ENCODE measurements at places on chromosomes 2 and 18.

DNA sequence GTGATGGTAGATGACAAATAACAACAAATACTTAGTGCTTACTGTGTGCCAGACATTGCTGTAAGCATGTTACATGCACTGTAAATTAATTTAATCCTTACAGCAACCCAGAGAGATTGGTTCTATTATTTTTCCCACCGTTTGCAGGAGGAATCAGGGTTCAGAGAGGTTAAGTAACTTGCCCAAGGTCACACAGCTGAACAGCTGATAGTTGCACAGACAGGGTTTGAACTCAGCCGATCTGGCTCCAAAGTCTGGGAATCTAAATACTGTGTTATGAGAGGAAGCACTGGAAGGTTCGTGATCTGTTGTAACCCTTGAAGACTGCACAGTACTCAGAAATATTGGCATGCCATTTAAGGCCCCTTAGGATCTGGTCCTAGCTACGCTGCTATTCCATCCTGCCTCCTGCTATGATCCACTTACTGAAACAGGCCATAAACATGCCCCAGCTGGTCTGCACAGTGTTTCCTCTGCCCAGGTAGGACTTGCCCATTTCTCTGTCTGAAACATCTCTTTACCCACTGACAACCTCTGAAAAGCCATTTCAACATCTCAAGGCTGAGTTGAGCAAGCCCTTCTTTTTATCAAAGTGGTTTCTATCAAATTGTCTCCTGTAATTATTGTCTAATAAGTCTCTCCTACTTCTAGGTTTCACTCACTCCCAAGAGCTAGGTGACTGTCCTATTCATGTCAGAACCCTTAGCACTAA is 40.4 kb upstream of the MRPL33 start:
- DNase-seq: no peak

DNA sequence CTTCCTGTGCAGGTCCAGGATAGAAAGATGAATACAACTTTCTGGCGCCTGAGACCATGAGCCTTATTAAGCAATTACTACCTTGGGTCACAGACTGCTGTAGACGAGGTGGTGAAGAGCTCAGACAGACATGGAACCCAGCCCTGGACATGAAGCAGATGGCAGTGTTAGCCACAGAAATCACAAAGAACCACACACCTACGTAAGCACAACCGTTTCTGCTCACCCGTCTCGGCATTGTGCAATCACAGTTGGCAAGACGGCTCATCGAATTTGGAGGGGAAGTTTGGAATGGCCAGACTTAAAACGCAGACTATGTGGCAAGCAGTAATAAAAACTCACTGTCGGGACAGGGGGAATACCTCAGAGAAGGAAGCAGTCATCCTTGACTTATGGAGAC is 24.3 kb upstream of the ASPRV1 start:
- DNase-seq: no peak

DNA sequence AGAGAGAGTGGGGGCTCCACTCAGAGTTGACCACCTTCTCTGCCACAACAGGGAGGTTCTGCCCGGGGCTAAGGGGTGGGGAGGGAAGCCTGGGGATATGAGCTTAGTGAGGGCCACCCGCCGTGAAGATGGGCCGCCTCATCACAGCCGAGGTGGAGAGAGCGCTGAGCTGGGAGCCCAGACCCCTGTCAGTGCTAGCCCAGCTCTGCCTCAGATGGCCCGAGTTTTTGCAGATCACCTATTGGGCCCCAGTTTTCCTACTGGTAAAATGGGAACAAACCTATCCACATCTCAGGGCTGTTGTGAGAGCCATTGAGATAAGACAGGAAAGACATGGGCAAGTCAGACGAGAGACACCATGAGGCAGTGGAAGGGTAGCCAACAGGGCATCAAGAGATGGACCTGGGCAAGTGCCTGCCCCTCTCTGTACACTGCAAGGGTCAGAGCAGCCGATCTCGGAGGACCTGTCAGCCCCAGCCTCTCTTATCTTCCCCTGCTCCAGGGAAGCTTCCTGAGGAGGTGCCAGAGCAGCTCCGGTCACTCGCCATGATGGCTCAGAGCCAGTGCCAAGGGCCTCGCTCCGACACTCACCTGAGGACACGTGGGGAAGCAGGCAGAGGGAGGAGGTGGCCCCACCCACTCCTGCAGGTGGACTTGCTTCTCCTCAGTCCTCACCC is 88.9 kb downstream of the MCFD2 start:
- no peak for DNase-seq

- DNase-seq: no peak
Measured at GRCh38 chr2:217332866-217333265, 473.0 kb upstream of the TNP1 start.

DNA sequence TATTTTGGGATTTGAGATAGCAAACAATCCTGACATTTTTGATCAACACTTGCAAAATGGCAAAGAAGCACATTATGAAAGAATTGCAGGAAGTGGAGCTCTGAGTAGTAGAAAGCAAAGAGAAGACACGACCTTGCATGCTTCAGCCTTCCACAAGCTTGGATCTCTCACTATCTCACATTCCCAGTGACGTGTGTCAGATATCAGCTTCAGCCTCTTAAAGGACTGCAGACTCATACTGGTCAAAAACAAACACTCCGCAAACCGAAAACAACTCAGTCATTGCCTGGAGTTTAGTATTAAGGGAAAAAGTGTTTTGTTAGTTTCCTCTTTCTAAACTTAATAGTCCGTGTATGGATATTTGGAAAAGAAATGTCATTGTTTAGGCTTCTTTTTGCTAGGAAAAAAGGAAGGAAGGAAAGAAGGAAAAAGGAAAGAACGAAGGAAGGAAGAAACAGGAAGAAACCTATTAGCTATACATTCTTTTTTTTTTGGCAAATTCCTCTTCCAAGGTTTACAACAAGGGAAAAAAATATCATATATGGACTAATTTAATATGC is 32.6 kb upstream of the SLC40A1 start:
- no peak for DNase-seq

- DNase-seq: no peak
Measured at GRCh38 chr18:58224425-58224750, 180.4 kb downstream of the NEDD4L start.

DNA sequence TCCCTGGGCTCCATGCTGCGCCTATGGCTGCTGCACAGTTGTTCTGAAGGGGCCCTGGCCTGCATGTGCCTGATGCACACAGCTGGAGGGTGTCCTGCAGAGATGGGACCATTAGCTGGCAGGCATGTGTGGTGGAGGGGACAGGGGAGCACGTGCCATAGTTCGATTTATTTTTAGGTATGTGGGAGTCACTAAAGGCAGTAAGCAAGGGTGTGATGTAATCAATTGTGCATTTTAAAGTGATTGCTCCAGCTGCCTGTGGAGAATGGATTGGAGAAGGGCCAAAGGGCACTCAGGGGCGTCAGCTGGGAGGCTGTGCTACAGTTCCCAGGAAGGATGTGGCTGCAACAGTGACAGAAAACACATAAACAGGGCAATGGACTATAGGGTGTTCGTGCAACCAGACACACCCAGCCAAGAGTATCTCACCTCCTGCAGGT is 205.1 kb downstream of the ARL4C start:
- no peak for DNase-seq

- DNase-seq: no peak
Measured at GRCh38 chr2:24825883-24826772, 32.9 kb downstream of the CENPO start.

DNA sequence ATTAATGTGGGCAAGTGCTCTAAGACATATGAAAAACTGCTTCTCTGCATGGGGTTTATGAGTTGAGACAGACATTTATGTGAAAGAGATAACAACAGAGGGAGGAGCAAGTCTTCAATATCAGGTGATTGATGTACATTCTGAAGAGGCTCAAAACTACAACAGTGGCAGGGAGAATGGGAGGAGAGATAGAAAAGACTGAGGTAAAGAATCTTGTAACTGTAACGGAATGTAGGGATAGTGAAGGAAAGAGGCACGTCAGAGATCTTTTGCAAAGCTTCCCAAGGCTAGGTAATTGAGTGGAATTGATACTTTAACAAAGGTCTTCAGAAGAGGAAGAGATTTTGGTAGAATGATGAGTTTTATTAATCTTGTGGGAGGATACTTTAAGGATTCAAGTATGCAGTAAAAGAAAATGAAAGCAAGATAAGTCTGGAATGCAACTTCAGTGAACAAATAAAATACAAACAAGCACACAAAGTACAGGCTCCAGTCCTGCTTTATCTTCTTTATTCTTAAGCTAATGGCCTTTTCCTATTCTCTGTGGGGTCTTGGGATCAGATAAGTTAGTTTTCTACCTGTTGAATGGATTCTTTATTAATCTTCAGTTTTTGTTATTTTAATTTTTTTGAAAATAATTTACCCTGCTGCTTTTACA is 15.0 kb downstream of the SMAD4 start:
- no peak for DNase-seq

DNA sequence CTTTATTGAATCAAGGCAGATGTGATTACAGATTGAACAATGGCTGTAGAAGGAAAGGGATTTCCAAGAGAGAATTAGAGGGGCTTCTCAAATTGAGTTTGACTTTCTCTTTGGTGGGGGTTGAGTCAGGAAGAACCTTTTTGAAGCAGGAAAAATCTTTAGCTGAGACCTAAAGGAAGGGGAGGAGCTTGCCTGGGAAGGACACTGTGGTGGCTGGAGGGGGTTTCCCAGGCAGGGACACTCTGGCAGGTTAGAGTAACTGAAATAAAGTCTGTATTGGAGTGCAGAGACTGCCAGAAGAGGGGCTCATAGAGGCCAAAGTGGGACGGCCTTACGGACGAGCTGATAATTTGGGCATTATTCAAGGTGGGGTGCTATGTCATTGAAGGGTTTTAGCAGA is 69.3 kb downstream of the NEDD4L start:
- DNase-seq: no peak

DNA sequence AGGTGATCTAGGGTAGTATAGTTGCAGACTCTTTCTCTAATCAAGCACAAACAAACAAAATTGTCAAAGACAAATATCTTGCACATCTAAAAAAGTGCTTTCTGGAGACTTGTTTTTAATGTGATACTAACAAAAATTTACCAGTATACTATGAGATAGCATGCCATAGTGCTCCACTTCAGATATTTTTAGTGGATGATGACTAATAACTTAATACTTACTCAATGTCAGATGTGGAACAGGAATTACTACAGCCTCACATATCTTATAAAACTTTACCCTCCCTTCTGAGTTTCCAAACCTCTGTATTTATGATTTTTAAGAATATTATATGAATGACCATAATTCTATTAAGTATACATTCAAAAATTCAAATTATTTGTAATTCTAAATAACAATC is 1162.0 kb upstream of the SLC39A10 start:
- DNase-seq: no peak

- no peak for DNase-seq
Measured at GRCh38 chr18:28961669-28962228, 784.8 kb upstream of the CDH2 start.

DNA sequence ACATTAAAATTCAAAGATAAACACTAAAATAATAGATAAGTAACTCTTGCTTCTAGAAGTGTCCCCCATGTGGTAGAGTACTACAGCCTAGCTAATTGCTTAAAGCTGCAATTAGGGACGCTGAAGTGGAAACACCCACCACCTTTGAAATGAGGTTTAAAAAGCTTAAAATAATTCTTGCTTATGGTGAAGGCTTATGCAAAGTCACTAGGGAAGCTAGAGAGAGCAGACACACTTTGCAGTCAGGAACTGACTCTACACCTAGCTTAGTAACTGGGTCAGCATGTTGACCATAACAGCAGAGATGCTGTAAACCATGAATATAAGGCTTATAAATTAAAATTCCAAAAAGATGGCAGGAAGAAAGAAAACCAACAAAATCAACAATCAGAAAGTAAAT is 65.4 kb upstream of the DSG1 start:
- no peak for DNase-seq

DNA sequence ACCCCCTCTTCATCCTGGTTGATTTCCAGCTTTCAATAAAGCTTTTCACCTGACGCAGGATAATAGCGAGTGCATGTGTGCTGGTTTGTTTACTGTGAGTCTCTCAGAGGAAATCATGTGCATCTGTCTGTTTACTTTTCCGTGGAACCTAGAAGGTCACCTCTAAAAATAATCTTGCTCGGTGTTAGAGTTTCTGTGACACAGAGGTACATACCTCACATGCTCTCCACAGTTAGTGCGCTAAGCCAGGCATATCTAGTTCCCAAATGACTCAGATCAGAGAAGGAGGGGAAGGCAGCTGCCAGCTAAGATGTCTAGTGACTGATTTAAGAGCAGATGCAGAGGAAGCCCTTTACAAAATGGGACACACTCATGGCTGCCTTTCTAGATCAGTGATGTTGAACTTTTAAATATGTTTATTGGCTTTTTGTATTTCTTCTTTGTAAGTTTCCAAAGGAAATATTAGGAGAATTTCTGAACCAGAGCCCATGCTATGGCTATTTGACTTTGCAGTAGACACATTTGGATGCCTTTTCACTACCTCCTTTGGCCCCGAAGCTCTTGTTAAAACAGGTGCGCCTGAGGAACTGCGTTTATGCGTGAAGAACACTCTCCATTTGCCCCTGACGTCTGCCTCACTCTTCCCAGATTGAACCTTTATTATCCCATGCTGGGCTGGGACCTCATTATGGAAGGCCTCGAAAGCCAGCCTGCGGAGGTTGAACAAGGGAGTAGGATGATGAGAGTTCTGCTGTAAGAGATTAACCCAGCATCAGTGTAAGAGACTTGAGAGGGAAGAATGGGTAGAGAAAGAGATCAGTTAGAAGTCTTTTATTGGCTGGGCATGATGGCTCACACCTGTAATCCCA is 145.6 kb downstream of the FAM161A start:
- peak; percentile 65 for DNase-seq

DNA sequence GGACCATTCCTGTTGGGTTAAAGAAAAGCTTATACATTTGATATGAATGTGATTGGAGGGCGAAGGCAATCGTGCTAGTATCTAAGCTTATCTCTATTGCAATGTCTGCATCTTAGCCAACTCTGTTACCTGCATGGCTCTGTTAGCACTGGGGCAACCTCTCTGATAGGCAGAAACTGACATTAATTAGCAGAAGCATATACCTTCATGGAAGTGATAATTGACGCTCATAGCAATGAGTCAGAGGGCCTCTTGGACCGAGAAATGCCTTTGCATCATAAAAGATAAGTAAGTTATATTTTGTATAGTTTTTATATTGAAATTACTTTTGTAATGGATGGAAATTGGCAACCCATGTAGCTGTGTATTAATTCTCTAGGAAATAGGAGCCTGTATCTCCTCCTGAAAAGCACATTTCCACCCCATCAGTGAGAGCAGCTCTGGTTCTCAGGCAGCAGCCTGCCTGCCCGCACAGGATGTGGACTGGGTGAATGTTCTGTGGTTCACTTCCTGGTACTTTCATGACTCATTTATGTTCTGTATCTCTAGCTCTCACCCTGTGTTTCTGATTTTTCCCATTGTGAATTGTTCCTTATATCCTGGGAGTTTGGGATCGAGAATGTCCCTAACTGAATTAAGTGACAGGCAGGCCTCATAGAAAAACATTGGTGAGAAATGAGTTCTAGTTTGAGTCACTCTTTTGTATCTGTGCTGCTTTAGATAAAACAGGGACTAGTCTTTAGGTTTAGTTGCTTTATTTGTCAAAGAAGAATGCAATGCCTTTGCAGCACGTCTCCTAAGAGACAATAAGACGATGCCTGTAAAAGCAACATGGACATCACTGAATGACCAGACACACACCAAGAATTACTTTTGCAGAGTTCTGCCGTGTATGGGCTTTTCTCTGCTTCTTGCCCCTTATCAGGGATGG is 344.9 kb downstream of the DCDC2C start:
- DNase-seq: no peak

GRCh38 chr2:85791704-85792565 is 38.1 kb downstream of the ATOH8 start:
- DNase-seq: no peak

- no peak for DNase-seq
Measured at GRCh38 chr2:48213646-48214045, 307.3 kb upstream of the FBXO11 start.

Data from NCI-H1436 treated with DMSO at 0.1 percent for 48 hours (cell line).